ENCODE measurements at places on chromosomes 4 and X.

- DNase-seq = no peak
Observed at GRCh38 chrX:104430742-104431119, 135.3 kb upstream of the IL1RAPL2 start.

- DNase-seq = no peak
Observed at GRCh38 chrX:1614927-1615326, at the start of gene ASMT. TSS of gene ASMT (plus strand) at chrX:1615059. CDS start at chrX:1615200, 141 bp downstream.

DNA sequence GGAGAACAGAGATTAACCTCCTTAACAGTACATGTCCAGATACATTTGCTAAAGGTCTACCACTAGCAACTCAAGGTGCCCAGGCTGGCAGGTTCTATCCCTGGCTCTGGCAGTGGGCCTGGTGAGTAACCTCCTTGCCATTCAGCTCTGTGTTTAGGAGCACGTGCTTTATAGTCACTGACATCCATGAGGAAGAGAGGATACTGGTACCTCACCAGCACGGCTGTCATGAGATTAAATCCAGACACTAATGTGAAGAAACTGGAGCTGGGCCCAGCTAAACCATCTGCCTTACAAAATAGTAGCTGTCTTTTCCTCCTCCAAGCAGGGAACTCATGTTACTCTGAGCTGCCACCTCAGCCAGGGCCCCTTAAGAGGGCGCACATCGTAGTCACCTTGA, 45.3 kb downstream of the GPRASP3 start:
- DNase-seq = no peak

DNA sequence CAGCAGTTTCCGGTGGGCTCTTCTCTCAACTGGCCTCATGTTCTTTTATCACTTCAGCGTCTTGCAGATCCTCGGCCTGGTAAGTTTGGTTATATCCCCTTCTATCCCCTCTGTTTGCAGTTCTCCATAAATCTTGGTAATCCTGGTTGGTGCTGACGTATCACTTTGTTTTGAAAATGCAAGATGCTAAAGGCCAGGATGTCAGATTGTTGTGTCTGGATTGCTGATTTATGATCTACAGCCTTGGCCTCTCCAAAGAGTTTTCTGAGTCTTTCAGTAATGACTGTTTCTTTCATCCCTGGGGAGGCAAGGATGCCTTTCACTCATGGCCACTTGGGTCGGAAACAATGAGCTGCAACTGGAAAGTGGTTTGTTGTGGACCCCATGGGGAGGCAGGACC, 146.4 kb downstream of the AMMECR1 start:
- DNase-seq = no peak

DNA sequence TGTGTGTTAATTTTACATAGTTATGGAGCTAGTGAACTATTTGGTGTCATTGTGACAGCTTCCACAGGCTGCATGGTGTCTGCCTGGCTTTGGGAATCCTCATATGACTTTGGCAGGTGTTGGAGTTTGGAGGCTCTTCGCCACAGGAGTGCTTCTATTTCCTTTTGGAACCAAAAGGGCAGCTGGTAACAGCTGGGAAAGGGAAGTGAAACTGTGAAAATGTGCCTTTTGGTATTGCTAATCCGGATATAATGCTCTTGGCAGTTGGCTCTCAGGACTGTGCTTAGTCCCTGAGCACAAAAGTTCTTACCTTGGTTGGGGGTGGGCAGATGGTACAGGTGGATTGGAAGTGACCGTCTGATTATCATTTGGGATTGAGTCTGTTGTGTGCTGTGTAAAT, 18.1 kb downstream of the OFD1 start:
- DNase-seq = no peak

All from left ventricle myocardium superior (tissue), 1 donor.